Fibroblast of gingiva (primary cell): ENCODE measurements at places on chromosomes 16 and 17.

- peak; percentile 55 for DNase-seq
These were observed 55.1 kb downstream of the PLD6 start for GRCh38 chr17:17151055-17151454.

DNA sequence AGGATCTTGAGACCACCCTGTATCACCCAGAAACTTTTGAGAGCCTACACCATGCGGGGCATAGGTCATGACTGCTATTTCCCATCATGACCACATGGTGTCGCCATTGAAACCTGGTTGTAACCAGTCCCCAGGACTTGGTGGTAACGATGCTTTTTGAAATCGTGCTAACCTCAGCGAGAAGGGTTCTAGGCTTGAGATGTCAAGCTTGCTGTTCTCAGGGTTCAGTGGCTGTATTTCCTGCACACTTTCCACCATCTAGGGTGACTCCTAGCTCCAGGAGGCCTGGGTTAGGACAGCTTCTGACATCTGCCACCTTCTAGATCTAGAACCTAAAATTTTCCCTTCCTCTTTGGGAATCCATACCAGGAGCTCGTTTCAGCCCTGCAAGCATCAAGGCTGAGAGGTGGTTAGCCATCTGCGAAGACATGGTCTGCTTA, 13.0 kb upstream of the SPNS3 start:
- peak; percentile 49 for DNase-seq

- DNase-seq, result no peak
These were observed 69.9 kb upstream of the NACA2 start for GRCh38 chr17:61660746-61661485.

- DNase-seq, result no peak
These were observed at the start of gene RARA for GRCh38 chr17:40309031-40309948. Gene RARA (plus strand): TSS chr17:40309180. CDS start chr17:40331219, 22,039 bp downstream.

DNA sequence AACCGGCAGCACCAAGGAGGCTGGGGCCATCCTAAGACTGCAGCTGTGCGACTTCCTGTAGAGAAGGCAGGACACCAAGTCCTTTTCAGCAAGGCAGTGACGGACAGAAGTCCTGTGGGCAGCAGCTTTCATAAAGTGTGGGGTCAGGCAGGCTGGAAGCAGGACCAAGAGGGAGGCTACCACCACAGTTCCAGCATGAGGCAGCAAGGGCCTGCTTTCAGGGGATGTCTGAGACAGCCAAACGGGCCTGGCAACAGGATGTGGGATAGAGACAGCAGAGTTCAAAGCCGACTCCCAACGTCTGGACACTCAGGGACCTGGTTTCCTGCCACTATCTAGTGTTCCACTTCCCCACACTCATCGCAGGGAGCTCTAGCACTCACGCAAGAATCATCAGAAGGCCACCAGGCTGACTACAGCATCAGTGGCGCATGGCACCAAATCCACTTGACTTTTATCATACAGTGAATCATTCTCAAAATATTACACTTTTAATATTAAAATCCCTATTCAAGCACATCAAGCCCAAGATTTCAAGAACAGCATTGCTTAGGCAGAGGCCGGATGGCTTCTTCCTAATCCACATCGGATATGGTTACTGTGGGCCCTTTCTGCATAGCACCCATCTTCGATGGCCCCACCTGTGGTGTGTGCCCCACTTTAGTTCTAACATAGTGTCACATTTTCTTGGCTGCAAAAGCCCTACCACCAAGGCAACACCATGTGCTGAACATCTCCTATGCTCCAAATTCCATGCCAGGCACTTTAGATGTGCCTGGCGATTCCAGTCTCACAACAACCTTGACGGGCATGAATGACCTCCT, 5.2 kb downstream of the USP7 start:
- peak; percentile 39 for DNase-seq

GRCh38 chr16:9331503-9331902, 240.1 kb downstream of the HAPSTR1 start:
- DNase-seq, result no peak

GRCh38 chr16:14510581-14510938, 119.5 kb downstream of the PARN start:
- no peak for DNase-seq

GRCh38 chr17:78903101-78903779, at the start of gene CEP295NL:
Gene CEP295NL (minus strand): TSS chr17:78903201. CDS start chr17:78901828, 1,373 bp downstream.
- DNase-seq, result no peak

DNA sequence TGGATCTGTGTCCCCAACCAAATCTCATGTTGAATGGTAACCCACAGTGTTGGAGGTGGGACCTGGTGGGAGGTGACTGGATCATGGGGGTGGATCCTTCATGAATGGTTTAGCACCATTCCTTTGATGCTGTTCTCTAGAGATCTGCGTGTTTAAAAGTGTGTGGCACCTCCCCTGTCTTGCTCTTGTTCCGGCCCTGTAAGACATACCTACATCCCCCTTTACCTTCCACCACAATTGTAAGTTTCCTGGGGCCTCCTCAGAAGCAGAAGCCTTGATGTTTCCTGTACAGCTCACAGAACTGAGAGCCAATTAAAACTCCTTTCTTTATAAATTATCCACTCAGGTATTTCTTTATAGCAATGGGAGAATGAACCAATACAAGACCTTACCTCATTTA, 257.7 kb downstream of the XYLT1 start:
- no peak for DNase-seq

- no peak for DNase-seq
These were observed 105.6 kb downstream of the XYLT1 start for GRCh38 chr16:17365211-17365541.

DNA sequence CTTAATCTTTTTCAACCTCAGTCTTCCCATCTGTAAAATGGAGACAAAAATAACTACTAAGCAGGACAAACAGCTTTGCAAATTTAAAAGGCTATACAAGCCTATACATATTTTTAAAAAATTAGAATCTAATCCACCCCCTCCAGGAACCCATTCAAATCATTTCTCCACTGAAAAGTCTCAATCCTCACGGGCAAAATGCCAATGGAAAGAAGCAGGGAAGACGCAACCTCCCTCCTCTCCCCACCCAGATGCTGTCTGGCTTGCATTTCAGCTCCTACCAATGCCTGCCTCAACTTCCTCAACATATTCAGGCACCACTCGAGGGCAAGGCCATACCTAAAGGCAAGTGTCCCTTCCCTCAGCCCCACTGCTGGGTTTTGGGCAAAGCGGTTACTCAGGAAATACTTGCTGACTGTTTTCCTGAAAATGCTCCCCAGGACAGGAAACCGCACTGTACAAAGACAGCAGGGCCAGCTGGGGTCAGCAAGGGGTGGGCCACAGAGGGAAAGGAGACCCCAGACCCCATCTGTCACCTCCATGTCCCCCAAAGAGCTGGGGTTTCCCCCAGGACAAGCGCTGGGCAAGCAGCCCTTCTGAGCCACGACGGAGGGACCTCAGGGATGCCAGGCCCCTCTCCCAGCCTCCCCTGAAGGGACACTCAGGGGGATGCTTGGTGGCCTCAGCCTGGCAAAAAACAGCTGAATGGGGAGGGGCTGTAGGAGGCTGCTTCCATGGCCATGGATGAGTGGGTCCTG, 47.7 kb upstream of the DOC2B start:
- no peak for DNase-seq

DNA sequence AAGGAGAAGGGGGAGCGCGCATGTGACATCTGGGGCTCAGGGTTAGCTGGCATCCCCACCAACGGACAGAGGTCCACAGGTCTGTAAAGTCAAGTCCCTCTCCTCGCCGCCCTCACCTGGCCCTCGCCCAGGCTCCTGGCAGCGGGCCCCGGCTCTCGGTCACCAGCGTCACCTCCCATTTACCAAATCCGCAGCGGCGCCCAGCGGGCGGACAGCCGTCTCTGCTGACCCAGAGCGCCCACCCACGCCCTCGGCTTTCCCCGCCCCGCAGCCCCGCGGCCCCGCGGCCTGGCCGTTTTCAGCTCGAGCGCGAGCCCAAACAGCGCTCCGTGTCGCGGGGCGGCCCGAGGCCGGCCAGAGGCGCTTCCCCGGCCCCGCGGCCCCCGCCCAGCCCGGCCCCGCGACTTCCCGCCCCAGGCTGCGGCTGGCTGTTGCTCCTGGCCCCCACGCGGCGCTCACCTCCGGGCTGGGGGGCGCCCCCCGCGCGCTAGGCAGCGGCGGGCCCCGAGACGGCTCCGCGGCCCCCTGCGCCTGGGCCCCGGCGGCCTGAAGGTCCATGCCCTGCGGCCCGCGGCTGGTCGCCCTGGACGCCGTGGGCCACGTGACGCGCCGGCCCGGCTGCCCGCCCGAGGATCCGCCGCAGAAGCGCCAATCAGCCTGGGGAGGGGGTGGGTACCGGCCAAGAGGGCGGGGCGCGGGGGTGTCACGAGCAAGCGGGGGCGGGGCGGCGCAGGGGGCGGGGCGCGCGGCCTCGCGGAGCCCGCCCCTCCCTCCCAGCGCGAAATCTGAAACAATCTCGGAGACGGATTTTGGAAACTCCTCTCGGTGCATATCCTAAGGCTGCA, at the start of gene COPRS:
COPRS (minus strand) TSS at position 603 of the 845 bp plus-strand sequence; CDS start at position 558, 45 bp downstream.
- peak; percentile 90 for DNase-seq

DNA sequence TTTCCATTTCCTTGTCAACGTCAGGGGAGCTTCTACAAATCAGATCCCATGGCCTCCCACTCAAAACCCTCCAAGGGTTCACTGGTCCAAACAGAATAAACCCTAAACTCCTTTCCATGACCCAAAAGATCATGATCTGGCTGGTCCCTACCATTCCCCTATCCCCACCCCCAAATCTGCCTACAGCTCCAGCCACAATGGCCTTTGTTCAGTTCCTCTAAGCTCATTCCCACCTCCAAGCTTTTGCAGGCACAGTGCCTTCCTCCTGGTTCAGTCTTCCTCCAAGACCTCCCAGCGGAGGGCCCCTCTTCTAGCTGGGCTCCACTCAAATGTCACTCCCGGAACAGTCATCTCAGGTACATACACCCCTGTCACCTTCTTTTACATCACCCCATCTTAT, 2.0 kb downstream of the GPRC5B start:
- DNase-seq, result no peak

DNA sequence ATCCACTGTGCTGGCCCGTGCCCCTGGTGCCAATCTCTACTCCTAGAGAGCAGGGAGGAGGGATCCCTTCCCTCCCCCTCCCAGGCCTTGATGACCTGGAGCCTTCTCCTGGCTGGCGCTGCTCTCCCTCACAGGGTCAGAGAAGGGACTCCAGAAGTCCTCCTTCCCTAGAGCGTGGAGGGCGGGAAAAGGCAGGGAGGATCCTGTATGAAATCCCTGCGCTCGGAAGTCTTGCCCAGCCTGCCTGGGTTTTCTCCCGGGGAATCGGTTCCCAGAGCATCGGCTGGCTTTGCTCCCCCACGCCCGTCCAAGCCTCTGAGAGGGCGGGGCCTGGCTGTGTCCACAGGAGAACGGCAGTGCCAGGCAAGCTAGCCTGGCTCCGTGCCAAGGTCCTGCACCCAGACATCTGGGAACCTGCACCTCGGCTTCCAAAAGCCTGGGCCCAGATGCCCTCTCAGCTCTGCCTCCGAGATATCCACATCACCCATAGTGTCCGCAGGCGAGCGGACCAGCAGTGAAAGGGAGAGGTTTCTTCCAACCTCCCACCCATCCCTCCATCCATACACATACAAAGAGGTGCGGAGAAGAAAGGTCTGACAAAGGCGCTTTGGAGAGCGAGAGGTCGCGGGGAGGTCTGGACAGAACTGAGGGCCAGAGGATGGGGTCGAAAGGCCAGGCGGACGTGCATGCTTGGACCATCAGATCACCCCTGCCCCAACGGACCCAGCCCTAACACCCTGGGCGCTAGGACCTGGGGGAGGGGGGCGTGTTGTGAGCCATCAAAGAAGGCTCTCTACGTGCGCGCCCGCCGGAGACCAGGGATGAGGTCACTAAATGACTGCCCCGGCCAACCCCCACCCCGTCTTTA, 1.1 kb downstream of the MPP2 start:
- DNase-seq, result peak; percentile 24

DNA sequence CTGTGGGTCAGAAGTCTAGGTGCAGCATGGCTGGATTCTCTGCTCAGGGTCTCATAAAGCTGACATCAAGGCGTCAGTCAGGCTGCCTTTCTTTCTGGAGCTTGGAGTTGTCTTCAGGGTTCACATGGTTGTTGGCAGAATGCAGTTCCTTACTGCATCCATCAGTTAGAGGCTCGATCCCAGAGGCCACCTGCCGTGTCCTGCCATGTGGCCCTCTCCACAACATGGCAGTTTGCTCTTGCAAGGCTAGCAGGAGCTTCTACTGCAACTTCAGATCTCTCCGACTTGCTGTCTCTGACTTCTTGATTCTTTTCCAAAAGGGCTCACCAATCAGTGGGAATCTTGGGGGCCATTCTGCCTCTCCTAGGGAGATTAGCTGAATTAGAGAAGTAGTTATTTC, 11.9 kb downstream of the PITPNC1 start:
- DNase-seq, result no peak

DNA sequence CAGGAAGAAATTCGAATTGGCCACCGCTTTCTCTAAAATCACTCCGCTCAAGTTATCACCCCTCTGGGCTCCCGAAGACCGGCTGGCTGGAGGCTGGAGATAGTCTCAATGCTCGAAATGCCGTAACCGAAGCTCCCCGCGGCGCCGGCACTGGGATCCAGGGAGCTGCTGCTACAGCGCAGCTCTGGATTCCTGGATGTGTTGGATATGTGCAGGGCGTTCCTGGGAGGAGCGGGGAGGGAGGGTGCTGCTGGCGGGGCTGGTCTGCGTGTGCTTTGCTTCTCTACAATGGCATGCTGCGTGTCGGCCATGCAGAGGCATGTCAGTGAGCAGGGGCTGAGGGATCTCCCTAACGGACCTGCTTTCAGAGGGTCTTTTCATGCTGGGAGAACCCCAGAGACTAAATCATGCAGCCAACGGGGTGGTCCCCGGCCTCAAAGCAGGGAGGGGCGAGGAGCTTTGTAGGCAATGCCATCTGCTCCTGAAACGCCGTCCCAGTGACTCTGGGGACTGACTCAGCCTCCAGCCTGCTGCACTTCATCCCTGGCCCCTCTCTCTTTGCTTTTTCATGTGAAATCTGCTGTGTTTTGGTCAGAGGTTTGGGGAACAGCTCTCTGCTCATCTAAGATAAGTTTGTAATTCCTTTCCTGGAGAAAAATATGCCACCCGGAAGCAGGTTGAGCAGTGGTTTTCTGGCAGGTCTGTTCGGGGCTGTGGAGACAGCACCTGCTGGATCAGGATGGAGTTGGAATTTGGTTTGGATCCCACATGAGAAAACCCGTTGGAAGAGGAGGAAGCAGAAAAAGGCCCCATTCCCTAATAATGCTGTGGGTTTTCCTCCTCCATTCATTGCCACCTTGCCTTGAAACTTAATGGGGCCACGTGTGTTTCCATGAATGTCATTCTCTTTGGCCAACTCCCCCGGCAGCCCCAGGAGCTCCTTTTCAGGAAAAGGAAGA, 311.4 kb downstream of the SEC14L1 start:
- DNase-seq, result peak; percentile 73

DNA sequence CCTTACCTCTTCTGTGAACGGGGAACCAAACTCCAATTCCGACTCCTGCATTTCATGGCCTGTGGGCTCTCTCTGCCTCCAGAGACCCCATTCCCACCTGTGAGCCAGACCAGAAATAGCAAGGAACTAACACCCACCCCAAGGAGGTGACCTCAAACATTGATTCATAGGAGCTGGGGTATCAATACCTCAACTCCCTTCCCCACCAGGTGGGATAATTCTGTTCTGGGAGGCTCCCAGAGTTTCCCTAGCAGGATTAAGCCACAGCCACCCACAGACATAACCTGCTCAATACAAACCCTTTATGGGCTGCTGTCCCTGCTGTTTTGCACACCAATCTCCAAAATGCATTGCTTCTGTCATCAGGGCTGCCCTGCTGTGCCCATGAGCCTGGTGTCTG, 59.6 kb upstream of the FOXF1 start:
- DNase-seq, result no peak

- DNase-seq, result no peak
These were observed 36.8 kb upstream of the BCAR1 start for GRCh38 chr16:75288181-75288580.

- no peak for DNase-seq
These were observed 11.1 kb downstream of the UBE2O start for GRCh38 chr17:76441686-76442340.
